ENCODE measurements at places on chromosomes 12 and 14.

- DNase-seq, result no peak
Measured at GRCh38 chr12:107318556-107318805, 225.1 kb upstream of the CRY1 start.

- no peak for DNase-seq
Measured at GRCh38 chr12:2467447-2468195, 327.1 kb upstream of the FKBP4 start.

DNA sequence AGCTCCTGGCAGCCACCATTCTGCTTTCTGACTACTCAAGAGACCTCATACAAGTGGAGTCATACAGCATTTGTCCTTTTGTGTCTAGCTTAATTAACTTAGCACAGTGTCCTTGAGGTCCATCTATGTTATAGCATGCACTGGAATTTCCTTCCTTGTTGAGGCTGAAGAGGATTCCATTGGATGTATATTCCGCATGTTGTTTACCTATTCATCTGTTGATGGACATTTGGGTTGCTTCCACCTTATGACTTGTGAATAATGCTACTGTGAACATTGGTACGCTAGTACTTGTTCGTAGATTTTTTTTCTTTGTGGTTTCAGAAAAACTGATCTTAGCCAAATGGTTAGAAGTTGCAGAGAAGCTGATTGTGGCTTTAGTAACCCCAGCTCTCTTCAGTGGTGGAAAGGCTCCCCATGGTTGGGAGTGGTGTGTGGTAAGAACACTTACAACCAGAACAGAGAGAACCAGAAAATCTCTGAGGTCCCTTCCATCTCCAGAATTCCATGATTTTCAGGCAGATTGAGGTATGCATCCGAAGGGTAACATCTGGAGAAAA lies 118.4 kb downstream of the SAMD4A start:
- no peak for DNase-seq

DNA sequence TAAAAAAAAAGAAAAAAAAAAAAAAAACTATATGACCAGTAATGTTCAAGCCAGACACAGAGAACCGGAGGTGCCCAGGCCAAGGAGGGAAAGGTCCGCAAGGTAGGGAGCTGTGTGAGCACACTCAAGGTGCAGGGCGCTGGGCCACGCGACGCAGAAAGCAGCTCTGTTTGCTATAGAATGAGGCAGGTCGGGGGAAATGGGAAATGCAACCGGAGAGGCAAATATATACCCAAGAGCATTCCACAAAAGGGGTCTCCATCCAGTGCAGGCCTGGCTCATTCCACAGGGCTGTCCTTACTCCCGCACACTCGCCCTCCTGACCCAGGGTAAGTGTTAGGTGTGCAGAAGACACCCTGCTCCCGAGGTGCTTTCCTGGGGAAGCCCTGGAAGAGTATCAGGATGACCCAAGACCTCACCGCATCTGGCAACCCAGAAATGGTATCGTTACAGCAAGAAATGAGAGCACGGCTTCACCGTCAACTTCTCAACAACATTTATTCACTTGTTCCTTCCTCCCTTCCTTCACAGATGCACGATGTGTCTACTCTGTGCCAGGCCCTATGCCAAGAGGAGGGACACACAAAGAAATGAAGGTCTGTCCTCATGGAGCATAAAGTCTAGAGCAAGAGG lies 86.4 kb downstream of the BCL11B start:
- no peak for DNase-seq

DNA sequence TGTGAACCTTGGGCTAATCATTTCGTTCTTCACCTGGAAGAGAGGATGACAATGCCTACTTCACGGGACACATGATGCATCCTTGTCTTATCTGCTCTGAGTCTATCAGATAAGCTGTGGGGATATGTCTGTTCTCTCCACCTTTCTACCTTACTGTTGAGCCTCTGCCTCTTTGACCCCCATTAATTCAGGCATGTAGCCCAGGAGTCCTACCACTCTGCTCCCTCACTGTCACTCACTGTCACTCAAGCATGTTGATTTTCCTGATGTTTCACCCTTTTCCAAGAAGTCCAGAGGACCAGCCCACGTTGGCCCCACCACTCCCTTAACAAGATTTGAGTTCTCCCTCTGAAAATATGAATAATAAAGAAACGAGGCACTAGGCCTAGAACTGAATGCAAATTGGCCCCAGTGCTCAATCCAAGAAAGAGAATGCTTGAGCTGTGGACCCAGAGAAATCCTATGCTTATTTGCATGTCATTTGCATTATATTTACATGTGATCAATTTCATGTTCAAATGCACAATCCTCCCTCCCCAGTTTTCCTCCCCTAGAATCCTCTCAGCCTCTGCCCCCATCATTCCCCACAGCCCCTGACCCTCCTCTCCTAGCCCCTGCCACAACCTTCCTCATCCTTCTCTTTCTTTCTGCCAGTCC lies 6.4 kb upstream of the SMUG1 start:
- no peak for DNase-seq

GRCh38 chr14:85482552-85482951 lies 47.4 kb upstream of the FLRT2 start:
- DNase-seq, result no peak

DNA sequence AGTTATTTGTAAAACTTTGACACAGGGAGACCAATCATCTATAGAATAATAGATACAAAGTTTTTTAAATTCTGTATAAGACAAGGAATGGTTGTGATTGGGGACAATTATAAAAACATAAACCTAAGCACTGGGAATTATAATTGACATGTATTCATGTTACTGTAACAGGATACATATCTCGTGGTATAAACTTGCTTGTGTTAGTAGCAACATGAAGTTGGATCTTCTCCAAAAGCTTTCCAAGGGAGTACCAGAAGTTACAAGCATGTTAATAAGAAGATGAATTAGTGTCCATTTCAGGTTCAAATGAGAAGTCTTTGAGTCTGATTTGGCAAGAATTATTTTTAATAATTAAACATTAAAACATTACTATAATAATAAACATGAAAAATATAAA lies 42.2 kb downstream of the CDKL1 start:
- DNase-seq, result no peak

DNA sequence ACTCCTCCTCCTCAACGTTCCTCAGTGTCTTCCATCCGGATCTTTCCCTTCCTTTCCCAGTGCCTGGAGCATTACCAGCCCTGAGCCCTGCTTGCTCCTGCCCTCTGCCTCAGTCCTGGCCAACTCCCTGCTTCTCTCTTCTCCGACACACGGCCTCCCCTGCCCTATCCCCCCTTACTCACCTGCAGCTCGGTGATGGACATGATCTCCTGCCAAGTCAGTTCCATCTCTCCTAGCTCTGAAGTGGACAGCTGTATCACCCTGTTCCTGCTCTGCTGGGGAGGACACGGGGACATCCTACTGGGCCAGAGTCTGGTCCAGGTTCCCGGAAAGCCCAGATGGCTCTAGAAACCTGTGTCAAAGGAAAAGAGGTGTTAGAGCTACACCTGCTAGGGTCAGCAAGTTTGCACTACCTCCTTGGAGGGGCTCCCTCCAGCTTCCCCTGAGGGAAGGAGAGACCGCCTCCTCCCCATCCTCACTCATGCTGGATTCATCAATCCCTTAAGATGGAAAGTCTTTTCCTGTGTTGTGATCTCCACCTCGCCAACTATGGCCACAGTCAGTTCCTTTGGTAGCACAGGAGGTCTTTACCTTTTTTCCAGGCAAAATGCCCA lies 5.8 kb downstream of the NFE2 start:
- no peak for DNase-seq

- DNase-seq, result no peak
Measured at GRCh38 chr12:68998041-68998440, 65.1 kb upstream of the CPM start.

DNA sequence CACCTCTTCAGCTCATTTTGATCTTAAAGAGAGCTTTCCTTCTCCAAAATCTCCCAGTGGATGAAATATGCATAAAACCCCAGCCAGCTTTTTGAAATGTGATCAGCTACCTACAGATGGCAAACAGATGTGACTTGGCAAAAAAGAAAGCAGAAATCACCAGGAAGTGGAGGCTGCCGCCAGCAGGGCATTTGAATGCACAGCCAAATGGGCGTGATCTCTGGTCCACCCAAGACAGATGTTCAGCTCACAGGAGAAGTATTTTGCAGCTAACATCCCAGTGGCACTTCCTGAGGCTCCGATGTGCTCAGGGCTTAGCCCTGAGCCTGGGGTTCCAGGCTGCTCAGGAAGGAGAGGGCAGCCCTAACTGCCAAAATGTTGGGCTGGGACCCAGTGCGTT lies 78.3 kb downstream of the LGMN start:
- no peak for DNase-seq

GRCh38 chr14:93829839-93830481 lies 41.7 kb upstream of the PRIMA1 start:
- DNase-seq, result no peak

Measured in GM18507 (cell line).